AG04450 (cell line): ENCODE measurements at places on chromosomes 2 and 18.

- no peak for DNase-seq
These were observed 403 bp downstream of the MAP2 start for GRCh38 chr2:209424199-209424701.

DNA sequence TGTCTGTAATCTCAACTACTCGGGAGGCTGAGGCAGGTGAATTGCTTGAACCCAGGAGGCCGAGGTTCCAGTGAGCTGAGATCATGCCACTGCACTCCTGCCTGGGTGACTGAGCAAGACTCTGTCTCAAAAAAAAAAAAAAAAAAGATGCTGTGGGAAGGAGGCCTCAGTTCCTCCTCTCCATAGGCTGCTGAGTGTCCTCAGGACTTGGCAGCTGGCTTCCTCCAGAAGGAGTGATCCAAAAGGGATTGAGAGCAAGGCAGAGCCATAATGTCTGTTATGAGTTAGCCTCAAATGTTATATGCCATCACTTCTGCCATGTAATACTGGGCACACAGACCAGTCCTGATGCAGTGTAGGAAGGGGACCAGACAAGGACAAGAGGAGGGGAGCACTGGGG lies 6.6 kb upstream of the NPC1 start:
- DNase-seq = no peak

- DNase-seq = no peak
These were observed 1.3 kb downstream of the RASGRP3 start for GRCh38 chr2:33477473-33478468.

DNA sequence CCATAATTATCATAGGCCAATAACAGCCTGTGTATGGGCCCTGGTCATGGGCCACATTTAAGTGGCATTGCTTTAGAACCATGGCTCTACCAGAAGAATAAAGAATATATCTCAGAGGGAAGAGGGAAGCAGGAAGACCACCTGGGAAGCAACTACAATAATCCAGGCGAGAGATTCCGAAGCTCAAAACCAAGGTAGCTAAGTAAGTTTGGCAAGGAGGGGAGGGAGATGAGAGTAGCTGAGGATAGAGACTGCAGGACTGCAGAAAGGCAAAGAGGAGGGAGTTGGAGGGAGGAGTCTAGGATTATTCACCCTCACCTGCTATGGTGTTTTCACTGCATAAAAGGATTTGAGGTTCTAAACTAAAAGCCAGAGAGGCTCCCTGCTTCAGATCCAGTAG lies 293.5 kb downstream of the SETBP1 start:
- no peak for DNase-seq

DNA sequence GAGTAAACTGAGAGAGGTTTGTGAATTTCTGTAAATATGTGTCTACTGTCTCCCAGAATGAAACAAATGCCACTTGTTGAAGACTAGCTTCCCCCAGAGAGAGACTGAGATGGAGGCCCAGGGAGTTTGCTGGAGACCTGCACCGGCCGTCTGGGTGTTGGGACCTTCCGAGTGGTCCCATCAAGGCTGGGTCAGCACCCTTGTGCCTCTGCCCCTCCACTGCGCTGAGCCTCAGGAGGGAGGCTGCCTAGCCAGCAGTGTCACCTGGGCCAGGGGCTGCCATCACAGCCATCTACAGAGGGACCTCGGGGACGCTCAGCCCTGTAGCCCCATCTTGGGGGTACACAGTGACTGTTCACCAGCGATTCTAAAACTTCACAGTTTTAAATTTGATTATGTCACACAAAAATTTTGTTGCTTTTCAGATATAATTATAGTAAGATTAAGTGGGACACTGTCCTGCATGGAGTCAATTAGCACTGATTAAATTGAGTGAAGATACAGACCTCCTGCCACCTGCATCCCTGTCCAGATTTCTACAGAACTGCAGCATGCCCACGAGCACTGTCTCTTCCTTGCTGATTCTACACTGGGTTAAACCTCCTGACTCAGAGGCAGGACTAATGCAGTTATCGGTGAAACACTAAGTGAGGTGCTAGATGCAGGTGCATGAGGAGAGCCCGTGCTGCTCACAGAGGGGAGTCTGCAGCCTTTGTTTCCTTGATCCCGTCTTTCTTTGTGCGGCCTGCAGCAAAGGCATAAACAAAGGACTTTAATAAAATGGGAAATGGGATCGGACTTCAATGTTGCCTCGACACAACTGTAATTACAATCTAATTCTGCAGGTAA lies 50.5 kb downstream of the TMEM18 start:
- DNase-seq = no peak

- DNase-seq = no peak
These were observed at the start of gene GPR155 for GRCh38 chr2:174486563-174487107. TSS of gene GPR155 (minus strand) at chr2:174487029. CDS start at chr2:174481956, 5,073 bp downstream.

GRCh38 chr2:64090264-64090663 lies 54.0 kb downstream of the PELI1 start:
- DNase-seq = no peak
